PC-3 (cell line): ENCODE measurements at places on chromosomes 3 and 15. TPM values are rescaled to one million over a fixed set of nuclear protein-coding genes. Genes with fewer than 3 reads are reported as not detected.

Gene SLC15A2
- total RNA-seq = 0.12 and 0.91 TPM in 2 replicates

Gene LTF
- not detected in 2 replicates for total RNA-seq

Gene MYEF2
- 7.0 and 18.8 TPM in 2 replicates for total RNA-seq

Gene NSUN3
- 4.4 and 5.3 TPM in 2 replicates for total RNA-seq

Gene PPM1L
- 2.4 and 7.0 TPM in 2 replicates for total RNA-seq

Gene ROBO2
- not detected in 2 replicates for total RNA-seq

Gene LNP1
- total RNA-seq = 5.2 and 6.8 TPM in 2 replicates

Gene MYNN
- total RNA-seq = 7.4 and 12.9 TPM in 2 replicates

Gene C3orf49
- not detected in 2 replicates for total RNA-seq

Gene AHSG
- not detected in 2 replicates for total RNA-seq

Gene PARP3
- total RNA-seq = 19.3 and 30.5 TPM in 2 replicates

Gene CRYGS
- total RNA-seq = 3.4 and 4.4 TPM in 2 replicates

Gene ACOX2
- 9.8 and 10.8 TPM in 2 replicates for total RNA-seq

Gene IL16
- 0.04 TPM in 1 of 2 replicates, not detected in the other for total RNA-seq

Gene TEX55
- total RNA-seq = 0.33 TPM in 1 of 2 replicates, not detected in the other

Gene RNF7
- 42.3 and 42.9 TPM in 2 replicates for total RNA-seq

Gene RAP2B
- total RNA-seq = 37.8 and 41.4 TPM in 2 replicates

Gene FOXB1
- not detected in 2 replicates for total RNA-seq

Gene KBTBD12
- not detected in 2 replicates for total RNA-seq

Gene PLAAT1
- not detected in 2 replicates for total RNA-seq

Gene SERP1
- 439 and 552 TPM in 2 replicates for total RNA-seq

Gene GOLGA8T
- total RNA-seq = 0.15 TPM in 1 of 2 replicates, not detected in the other

Gene BCHE
- 0.18 TPM in 1 of 2 replicates, not detected in the other for total RNA-seq

Gene LRRIQ4
- 0.52 TPM in 1 of 2 replicates, not detected in the other for total RNA-seq

Gene SCAMP5
- total RNA-seq = 7.0 and 9.0 TPM in 2 replicates

Gene EIF4A2
- 204 and 233 TPM in 2 replicates for total RNA-seq

Gene COMMD2
- total RNA-seq = 22.7 and 24.8 TPM in 2 replicates

Gene CCR3
- 0.22 TPM in 1 of 2 replicates, not detected in the other for total RNA-seq

Gene TM4SF1
- 408 and 535 TPM in 2 replicates for total RNA-seq

Gene PLD1
- total RNA-seq = 7.3 and 8.3 TPM in 2 replicates

Gene SLC22A13
- total RNA-seq = 0.73 TPM in 1 of 2 replicates, not detected in the other

Gene RAD51
- 17.3 and 21.9 TPM in 2 replicates for total RNA-seq

Gene RBPMS2
- total RNA-seq = not detected in 2 replicates

Gene AADACL2
- total RNA-seq = not detected in 2 replicates

Gene PPP1R14D
- 0.33 TPM in 1 of 2 replicates, not detected in the other for total RNA-seq

Gene GATM
- 0.86 and 0.87 TPM in 2 replicates for total RNA-seq

Gene NRROS
- total RNA-seq = 0.07 and 0.29 TPM in 2 replicates

Gene GABRG3
- 0.11 and 2.0 TPM in 2 replicates for total RNA-seq

Gene MYO5C
- 16.7 and 17.7 TPM in 2 replicates for total RNA-seq

Gene CLSTN2
- total RNA-seq = not detected in 2 replicates

Gene ZBTB47
- 9.5 and 10.8 TPM in 2 replicates for total RNA-seq

Gene CNTN4
- not detected in 2 replicates for total RNA-seq

Gene RARRES1
- 0.73 TPM in 1 of 2 replicates, not detected in the other for total RNA-seq

Gene GNAI2
- total RNA-seq = 221 and 254 TPM in 2 replicates

Gene UNC13C
- total RNA-seq = not detected in 2 replicates

Gene NPAP1
- total RNA-seq = not detected in 2 replicates

Gene MST1R
- total RNA-seq = 39.0 and 70.6 TPM in 2 replicates

Gene ATP13A5
- total RNA-seq = not detected in 2 replicates

Gene PODXL2
- total RNA-seq = 32.4 and 45.8 TPM in 2 replicates

Gene SLC9C1
- not detected in 2 replicates for total RNA-seq

Gene H1-8
- not detected in 2 replicates for total RNA-seq

Gene TGM4
- total RNA-seq = 0.46 and 1.2 TPM in 2 replicates

Gene B3GALNT1
- 110 and 125 TPM in 2 replicates for total RNA-seq

Gene ZNF660
- total RNA-seq = not detected in 2 replicates
